ENCODE measurements at places on chromosomes 7 and 10.

DNA sequence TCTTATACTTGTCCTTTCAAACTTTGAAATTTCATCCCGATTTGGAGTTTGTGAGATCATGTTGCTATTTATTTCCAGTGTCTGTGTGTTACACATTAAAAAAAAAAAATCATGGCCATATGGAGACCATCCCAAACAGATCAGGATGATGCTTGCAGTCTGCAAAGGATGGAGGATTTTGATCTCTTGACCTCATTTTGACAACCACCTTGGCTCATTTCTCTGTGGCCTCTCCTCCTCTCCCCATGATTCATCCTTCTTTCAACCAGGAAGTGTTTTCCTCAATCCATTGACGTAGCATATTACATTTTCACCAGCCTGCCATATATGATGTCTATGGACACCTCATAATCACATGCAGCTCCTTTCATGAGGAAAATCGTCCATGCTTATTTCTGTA lies 68.9 kb upstream of the INSYN2A start:
- no peak for DNase-seq

- no peak for DNase-seq
Observed at GRCh38 chr10:88260329-88261051, 322.6 kb downstream of the RNLS start.

DNA sequence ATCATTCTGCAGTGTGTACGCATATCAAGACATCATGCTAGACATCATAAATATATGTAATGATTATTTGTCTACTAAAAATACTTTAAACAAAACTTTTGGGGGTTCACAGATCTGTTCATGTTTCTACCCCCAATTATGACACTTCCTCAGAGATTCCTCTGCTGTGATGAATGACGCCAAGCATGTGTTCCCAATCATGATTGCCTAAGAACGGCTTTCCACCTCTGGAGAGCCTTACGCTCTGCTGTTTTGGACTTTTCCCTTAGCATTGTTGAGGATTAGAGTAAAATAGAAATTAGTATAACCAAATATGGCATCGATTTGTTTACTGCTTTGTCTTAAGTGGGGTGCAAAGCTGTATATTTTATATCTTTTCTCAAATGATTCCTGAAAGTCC lies 236.3 kb upstream of the IGFBP3 start:
- no peak for DNase-seq

DNA sequence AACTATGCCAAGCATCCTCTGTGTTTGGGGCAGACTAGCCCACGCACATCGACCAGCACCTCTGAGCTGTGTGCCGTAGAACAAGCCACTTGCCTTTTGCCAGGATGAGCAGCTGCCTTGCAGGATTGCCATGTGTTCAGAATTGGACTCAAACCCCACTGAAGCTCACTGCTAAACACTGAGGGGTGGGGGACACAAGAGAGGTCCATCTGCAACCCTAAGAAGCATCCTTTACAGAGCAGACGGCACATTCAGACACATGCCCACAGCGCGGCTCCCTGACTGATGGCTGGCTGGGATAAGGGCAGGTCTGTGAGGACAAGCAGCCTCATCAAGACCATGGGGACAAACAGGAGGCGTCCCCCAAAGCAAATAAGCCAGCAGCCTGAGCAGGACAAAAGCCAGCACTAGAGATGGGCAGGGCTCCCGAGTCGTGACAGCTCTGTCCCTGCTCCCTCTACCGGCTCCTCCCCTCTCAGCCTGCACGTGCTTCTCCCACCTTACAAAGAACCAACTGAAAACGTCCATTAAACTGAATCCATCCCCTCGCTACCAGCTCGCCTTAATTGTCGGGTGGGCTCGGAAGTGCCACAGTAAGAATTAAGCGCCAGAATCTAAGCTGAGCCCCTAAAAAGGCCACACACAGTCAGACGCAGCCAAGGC lies 114.2 kb downstream of the PRKAG2 start:
- no peak for DNase-seq

DNA sequence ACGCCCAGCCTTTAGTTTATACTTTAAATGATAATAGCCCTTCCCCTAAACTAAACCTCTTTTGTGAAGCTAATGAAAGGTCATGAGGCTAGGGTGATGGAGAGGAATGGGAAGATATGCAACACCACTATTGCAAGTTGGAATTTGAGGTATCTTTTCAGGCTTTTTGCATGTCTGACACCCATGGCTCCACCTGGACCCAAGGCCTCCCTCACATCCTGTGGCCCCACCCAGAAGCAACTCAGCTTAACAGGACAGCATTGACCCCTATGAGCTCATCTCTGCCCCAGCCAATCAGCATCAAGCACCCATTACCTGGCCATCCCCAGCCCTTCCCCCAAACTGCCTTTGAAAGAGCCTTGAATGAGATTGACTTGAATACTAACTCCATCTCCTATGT lies 674.2 kb upstream of the NRP1 start:
- no peak for DNase-seq

DNA sequence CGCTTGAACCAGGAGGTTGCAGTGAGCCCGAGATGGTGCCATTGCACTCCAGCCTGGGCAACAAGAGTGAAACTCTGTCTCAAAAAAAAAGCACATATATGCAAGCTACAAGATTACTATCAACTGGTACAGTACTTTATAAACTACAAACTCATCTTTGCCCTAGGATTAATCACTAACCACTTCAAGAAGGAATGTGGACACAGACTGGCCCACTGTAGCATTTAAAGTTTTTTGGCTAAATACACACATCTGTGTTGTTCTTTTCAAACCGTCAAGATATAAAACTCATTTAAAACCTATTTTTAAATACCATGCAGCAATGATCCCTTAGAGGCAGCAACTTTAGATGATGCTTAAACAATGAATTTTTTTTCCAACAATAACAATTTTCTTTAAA lies 205.4 kb downstream of the IMMP2L start:
- DNase-seq = no peak

GRCh38 chr7:66748791-66749190 lies 8.3 kb downstream of the RABGEF1 start:
- DNase-seq = no peak

DNA sequence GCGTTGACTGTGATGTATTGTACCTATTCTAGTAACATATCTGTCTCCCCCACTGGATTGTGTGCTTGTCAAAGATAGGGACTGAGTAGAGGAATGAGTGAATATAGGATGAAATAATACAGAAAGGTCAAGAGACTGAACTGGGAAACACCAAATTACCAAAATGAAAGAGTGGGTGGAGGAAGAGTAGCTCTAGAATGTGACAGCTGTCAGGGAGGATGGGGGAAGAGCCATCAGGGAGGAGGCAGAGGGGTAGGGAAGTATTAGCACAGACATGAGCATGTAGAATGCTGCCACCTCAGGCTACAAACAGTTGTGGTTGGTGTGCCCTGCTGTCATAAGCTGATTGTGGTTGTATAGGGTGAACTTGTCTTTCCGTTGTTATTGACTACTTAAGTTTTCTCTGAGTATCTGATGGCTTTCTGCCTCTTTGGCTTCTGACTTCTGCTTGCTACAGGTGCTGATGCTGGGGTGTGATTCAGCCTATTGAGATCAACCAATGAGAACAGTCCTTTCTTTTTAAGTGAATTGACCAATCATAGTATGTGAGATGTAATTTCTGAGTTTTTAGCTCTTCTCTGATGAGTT lies 5.6 kb downstream of the CCSER2 start:
- DNase-seq = peak; percentile 93

DNA sequence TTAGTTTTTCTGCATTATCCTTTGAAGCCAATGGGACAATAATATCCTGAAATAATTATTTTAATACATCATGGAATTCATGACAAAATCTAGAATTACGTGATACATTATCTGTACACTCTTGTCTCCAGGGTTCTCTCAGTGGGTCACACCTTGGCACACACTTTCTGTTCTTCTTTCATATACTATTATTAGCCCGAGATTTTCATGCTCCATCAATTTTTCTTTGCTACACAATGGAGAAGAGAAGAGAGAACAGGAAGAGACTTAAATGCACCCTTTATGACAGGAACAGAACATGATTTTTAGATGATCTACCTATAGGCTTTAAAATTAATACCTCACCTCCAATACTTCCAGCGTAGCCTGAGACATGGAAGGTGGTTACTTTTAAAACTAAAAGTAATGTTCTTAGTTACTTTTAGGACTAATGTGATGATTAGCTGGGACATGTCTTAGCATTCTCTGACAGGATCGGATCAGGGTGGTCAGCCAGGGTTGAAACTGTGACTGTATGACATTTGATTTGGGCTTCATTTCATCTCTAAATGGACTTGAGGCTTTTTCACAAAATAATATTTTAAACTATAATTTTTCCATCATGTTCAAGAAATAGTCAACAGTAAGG lies 148.2 kb upstream of the WNT16 start:
- no peak for DNase-seq

DNA sequence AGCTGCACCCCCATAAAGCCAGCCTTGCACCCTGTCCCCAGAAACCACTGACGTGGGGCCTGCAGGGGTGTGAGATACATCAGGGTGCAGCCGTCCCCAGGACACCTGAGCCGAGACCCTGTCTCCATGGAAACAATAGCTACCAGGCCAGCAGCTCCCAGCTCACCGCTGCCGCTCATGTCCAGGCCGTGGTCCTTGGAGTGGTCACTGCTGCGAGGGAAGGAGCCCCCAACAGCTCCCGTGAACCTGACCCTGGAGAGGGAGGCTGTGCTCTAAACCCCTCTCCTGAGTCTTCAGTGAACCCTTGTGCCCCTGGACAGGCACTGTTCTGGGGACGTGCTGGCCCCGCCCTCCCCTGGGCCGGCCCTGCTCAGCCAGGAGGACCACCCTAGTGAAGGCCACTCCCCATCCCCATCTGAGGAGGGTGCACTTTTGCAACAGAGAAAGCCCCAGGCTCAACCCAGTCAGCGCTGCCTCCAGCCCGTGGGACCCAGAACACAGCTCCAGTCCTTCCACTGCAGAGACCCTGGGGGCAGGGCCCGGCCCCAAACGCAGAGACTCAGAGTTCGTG lies 19.6 kb upstream of the INPP5A start:
- DNase-seq = no peak

DNA sequence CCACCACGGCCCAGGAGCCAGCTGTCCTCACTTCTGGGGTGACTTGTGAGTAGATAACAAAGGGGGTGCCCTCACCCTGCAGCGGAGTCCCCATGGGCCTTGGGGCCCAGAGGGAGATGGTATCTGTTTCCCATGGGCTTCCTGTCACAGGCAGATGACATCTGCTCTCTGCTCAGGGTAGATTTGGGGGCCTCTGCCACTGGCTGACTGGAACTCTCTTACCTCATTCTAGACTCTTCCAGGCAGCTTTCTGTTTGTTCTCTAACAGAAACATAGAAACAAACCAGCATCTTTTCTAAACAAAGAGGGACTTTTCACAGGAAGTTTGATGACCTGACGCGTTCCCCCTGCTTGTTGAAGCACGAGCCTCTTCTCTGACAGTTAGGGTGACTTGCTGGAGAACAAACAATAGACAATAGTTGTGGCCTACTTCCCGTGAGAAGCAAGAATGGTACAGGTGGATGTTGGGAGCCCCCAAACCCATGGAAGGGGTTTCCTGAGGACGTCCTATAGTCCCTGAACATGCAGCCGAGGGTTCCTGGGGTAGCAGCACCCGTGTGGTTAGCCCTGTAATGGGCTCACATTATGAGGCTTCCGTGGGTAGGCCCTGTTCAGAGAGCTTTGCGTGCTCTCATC lies 61.6 kb downstream of the GRK5 start:
- DNase-seq = peak; percentile 91

GRCh38 chr7:14414274-14414986 lies 425.0 kb upstream of the ETV1 start:
- DNase-seq = no peak

DNA sequence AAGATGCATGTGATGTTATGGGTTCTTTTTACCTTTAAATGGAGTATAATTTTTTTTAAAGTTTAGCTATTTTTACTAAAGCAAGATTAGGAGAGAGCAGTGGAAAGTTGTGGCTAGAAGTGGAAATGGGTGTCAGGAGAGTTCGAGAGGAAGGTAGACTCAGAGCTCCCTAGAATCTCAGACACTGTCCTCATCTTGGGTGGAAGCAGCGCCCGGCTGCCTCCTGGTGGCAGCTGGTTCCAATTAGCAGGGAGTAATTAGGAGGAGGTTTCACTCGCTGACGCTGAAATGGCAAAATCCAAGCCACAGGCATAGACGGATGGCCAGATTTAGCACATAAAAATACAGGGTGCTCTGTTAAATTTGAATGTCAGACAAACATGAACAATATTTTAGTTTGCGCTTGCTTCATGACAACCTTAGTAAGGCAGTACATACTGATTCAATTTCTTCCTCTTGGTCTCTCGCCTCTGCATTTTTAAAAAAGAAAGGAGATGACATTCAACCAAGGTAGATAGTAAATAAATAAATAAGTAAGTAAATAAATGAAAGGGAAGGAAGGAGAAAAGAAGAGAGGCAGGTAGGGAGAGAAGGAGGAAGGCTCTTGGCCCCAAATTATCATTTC lies 58.5 kb downstream of the LGI1 start:
- no peak for DNase-seq

DNA sequence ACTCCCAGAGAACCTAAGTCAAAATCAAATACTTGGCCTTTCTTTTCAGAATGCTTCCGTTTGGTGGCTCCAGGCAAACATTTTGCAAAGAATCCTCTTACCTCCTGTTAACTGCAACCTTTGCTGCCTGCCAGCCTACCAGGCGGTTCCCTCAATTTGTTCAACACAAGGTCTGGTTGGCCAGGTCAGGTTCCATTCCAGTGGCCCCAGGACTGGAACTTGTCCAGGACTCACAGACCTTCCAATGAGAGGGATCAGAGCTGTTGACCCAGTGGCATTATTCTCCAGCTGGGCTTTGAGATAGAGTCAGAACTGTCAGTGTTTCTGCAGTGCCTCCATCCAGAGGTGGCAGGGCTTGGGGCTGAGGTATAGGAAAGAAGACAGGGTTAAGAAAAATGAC lies 137.0 kb downstream of the NEUROD6 start:
- DNase-seq = no peak

DNA sequence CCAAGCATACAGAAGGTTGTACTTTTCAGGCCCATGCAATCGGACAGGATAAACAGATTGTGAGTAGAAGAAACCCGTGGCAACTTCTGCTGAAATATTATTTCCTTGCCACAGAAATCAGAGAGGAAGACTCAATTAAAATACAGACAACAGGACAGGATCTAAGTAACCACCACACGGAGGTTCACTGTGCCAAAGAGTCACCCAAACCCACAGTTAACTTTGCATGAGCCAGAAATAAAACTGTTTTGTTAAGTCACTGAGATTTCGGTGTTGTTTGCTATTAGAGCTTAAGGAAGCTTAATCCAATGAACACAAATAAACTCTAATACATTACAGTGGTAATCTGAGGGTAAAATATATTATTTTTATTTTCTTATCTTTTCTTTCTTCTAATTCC lies 14.0 kb downstream of the PNPLA8 start:
- DNase-seq = no peak

GRCh38 chr7:140688341-140688740 lies 8.2 kb upstream of the NDUFB2 start:
- no peak for DNase-seq

Measured in CD8-positive, alpha-beta memory T cell (primary cell).